ENCODE measurements at places on chromosomes 7 and 10. TPM values are rescaled to one million over a fixed set of nuclear protein-coding genes. Genes with fewer than 3 reads are reported as not detected.

The PRSS2 gene
- total RNA-seq, result 0.76 TPM

The SLC26A5 gene
- not detected for total RNA-seq

The ANKRD22 gene
- 0.73 TPM for total RNA-seq

The TSPAN12 gene
- not detected for total RNA-seq

The RARRES2 gene
- not detected for total RNA-seq

The ACBD7 gene
- total RNA-seq, result 0.90 TPM

The TRIM4 gene
- total RNA-seq, result 30.8 TPM
